ENCODE measurements at places on chromosomes 2 and 18.

DNA sequence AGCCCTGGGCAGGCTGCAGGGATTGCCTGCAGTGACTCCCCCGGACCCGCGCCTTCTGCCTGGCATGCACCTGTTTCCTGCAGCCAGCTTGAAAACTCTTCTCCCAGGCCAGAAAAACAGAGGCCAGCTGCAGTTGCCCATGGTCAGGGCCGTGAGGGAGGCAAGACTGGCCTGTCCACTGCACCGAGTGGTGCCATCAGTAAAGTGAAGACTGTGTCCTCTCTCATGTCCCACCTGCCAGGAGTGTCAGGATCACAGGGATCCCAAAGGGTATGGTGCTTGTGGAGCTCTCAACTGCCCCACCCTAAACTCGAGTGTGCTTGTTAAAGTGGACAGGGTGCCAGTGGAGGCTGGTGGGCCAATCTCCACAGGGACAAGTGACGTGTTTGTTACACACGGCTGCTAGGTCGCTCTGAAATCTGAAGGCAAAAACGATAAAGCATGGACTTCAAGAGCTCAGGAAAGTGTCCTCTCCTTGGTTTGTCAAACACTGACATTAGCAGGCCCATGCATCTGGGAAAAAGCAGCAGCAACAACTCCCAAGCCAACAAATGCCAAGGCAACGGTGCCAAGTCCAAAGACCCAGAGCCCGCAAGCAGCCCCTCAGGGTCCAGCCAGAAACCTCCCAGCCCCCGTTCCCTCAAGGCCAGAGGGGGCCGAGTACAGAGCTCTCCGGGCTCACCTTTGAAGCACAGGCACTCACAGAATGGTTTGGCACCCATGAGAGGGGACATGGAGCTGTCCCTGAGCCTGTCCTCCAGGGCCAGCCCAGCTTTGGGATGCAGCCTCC, 213.2 kb downstream of the HDAC4 start:
- DNase-seq, result no peak

DNA sequence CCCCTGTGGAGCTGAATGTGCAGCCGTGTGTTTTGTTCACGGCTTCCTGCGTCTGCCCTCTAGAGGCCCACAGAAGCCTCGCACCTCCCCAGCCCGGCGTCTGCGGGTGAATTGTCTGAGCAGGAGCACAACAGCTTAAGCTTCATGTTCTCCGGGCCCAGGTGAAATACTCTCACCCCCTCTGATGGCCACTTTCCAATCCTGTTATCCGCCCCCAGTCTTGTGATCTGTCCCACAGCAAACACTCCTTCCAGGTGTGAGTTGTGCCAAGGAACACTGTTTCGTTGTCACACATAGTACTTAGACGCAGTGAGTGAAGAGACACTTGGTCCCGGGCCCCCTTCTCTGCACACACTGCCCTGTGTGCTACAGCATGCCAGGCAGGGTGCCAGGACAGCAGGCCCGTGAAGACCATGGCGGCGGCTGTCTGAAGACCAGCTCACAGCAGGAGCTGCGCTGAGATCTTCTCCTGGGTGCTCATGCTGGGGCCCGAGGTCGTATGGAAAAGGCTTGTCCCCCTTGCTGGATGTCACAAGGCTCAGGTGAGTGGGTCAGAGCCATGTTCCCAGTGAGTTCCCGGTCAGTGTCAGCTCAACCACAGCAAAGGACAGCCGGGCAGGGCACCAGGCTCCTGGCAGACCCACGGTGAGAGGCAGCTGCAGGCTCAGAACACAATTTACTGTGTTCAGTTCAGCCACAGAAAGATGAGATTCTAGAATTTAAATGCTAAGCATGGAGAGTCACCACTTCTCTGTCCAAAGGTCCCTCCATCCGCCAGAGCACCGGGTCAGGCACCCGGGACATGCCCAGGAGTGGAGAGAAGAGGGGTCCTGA, 6.8 kb upstream of the PXDN start:
- DNase-seq, result peak; percentile 18

DNA sequence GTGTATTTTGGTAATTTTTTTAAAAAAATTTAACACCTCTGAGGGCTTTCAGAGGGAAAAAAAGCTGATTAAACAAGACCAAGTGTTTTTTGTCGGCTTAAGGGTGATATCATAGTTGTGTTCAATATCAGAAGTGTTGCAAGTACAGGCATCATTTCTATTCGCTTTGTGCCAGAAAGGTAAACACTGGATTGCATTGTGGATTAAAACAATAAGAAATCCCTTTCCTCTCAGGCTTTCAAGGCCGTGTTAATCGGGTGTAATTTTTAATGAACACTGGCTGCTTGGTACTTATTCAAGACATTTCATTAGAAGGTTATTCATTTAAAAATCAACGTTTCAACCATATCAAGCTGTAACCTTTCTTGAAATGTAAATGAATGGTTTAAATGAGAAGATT, 18.3 kb downstream of the FIGN start:
- no peak for DNase-seq

DNA sequence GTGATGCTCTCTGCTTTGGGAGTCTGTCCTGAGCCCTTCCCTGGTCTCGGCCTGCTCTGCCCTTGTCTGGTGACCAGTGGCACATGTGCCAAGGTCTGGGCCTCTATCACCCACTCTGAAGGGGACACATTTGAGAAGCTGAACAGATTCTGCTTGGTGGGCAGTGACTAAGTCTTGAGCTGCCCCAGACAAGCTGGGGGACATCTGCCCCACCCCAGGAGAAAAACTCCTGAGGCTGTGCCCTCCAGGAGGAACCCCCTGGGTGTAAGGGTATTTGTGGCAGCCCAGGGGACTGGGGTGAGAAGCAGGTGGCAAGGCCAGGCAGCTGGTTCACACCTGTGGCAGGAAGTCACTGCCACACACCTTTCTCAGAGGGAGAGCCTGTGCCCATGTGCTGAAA, 342.1 kb downstream of the DYSF start:
- no peak for DNase-seq

DNA sequence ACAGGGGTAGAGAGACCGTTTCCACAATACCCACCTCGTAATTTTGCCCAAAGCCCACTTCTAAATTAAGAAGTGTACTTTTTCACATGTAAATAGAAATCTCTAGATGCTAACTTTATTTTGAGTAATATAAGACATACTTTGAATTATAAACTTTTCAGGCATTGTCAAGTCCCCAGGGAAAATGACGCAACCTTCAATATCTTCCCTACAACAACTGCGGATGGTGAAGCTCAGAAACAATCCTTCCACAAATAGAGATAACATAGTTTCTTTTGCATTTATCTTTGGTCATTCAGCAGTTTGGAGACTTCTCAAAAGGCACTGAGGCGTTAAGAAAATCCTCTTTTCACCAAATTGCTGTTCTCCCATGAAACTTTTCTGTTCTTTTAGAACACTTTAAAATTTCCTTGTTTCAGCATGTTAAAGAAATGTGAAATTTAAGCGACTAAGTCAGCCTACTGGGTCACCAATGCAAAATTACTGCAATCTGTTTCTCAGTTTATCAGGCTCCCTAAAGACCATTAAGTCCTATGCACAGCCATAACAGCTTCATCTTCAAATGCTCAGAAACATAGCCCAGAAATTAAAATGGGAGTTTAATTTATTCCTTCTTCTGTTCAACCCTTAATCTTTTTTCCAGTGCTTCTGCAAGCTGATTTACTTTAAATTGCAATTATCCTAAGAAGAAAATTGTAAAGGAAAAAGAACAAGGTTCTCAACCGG, 118.3 kb upstream of the DNAJC10 start:
- DNase-seq, result no peak

DNA sequence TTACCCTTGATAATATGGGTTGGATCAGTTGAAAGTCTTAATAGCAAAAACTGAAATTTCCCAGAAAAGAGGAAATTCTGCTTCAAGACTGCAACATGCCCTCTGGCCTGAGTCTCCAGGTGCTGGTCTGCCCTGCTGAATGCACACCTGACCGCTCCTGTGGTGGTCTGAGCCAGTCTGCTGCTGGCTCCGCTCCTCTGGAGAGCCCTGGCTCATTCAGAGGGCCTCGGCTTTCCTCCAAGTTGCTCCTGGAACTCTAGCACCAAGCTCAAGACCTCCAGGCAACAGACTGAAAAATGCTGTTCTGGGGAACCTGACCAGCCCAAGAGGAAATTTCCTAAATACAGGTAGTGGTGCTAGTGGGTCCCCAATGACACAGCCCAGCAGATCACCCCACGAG, 64.8 kb downstream of the DIPK1C start:
- no peak for DNase-seq

DNA sequence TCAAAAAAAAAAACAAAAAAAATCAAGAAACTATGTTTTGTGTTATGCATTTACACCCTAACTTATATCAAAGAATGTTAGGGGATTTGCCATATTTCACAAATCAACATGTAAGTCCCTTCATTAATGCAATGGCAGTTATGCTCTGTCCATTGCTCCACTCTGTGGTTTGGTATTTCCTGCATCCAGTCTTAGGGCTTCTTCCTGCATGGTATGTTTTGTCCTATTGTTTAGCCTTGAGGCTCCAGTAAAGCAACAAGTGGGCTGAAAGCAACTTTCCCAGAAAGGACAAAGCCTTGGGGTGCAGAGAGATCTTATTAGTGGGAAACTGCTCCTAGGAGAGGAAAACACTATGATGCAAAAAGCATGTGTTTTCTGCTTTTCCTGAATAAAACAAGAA, 474.1 kb downstream of the IRS1 start:
- DNase-seq, result peak; percentile 26

- no peak for DNase-seq
Observed at GRCh38 chr2:236740506-236740905, 170.9 kb downstream of the ACKR3 start.

- DNase-seq, result no peak
Observed at GRCh38 chr2:199870581-199870980, 19.6 kb upstream of the FTCDNL1 start.

DNA sequence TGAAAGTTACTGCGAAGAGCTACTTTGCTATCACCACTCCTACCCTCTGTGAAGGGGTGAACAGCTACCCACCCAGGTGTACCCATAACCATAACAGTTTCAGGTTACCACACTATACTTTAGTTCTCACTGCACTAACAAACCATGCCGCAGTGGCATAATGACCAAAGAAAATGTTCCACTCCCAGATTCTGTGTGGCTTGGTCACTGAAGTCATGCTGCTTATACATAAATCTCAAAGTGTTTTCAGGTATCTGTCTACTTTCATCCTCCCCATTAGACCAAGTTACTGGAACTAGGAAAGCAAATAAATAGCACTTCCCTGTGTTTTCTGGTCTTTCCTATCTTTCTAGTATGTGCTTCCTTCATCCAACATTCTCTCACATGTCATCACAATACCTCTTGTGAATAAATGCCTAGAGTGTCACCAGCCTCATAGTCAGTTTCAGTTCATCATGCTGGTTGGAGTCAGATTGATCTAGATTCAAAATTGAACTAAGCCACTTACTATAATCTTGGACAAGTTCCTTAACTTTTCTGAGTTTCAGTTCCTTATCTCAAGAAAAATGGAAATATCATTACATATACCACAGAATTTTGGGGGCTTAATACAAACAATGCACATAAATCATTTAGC, 293.6 kb downstream of the FSIP2 start:
- no peak for DNase-seq

GRCh38 chr2:205405752-205406151, 276.5 kb upstream of the NRP2 start:
- DNase-seq, result no peak

DNA sequence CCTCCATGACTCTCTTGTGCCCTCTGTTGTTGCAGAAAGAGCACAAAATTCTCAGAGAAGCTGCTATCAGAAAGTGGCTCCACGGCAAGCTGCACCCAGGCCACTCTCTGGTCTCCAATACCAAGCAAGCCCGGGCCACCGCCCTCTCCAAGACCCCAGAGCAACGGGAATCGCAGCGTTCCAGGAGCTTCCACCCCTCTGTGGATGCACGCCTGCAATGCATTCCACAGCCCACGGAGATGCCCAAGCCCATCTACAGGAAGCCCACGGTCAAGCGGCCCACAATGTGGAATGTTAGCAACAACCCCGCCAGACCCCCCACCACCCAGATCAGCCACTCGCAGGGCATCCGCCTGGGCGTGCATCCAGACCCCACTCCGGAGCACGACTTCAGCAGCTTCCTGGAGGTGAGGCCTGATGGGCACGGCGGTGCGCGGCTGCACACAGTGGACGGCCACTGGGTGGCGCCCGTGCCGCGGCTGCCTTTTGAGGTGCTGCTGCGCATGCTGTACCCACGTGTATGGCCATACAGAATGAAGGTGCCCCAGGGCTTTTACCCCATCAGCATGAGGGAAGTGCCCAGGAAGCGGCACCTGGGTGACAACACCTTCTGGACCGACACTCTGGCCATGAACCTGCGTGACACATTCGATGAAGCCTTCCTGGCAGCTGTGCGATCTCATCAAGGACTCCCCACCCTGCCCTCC, 6.3 kb downstream of the ANKRD53 start:
- peak; percentile 62 for DNase-seq

- DNase-seq, result no peak
Observed at GRCh38 chr2:77552956-77553355, 30.8 kb upstream of the LRRTM4 start.

DNA sequence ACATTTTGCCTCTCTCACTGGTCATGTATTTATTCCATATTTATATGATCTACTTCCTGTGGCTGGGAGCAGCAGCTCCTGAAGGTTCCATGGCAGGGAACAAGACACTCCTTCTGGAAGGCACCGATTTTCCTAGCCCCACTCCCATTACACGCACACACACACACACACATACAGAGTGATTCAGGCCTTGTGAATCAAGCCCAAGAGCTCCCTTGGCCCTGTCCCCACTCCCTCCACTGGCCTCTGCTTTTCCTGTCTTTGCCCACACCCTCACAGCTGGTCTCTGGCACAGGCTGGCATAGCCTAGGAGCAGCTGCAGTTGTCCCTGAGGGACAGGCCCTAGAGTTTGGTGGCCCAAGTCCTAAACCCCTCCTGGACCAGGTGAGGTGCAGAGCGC, 201.7 kb downstream of the NAPG start:
- DNase-seq, result no peak

DNA sequence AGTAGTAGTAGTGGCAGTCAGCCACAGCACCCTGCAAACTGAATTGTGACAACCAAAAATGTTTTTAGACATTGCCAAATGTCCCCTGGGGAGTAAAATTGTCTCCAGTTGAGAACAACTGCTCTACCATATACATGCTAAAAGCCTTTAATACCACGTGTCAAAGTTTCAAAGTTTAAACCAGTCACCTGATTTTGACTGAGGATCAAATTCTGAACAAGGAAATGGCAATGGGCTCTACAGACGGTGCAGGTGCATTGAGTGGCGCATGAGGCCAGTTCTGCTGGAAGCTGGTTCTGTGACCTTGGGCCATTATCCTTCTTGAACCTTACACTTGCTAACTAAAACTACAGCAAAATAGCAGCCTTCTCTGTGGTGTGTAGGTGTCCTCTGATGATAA, 85.0 kb downstream of the LIPG start:
- no peak for DNase-seq

- DNase-seq, result no peak
Observed at GRCh38 chr2:238280083-238280825, 8.2 kb downstream of the PER2 start.

All from KBM-7 (cell line).